Activated T-cell treated with anti-CD3 and anti-CD28 coated beads for 24 hours (primary cell): ENCODE measurements at places on chromosomes 5 and 9.

DNA sequence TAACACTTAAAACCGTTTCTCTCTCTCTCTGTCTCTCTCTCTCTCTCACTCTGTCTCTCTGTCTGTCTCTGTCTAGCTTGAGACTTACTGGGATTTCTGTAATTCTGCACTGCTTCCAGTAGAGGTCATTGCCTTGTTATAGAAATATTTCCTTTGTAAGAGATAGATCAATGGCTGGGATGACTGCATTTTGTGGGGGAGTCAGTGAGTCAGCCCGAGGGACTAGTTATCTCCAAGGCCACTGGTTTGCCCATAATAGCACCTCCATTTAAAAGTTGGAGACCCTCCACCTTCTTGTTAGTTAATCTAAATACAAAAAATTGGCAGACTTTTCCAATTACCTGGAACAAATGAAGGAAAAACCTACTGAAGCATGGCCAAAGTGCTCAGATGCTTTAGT, 547.2 kb downstream of the LRRC70 start:
- no peak for DNase-seq

GRCh38 chr9:26995810-26996209, 9.7 kb downstream of the LRRC19 start:
- no peak for DNase-seq

DNA sequence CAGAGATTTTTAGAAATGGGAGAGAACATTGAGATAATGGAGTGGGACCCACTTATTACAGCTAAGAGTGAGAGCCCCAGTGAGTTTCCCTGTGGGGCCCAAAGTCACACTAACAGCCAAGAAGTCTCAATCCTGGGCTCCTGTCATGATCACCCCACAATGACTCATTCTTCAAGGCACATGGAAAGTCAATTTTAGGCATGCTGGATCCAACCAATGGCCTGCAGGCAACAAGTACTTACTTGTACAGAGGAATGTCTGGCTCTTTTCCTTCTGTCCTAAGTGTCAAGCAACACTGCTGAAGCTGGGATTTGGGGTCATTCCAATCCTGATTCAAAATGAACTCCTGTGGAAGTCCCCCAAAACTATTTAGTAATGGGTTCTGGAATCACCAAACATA, 123.1 kb downstream of the DROSHA start:
- DNase-seq = no peak

DNA sequence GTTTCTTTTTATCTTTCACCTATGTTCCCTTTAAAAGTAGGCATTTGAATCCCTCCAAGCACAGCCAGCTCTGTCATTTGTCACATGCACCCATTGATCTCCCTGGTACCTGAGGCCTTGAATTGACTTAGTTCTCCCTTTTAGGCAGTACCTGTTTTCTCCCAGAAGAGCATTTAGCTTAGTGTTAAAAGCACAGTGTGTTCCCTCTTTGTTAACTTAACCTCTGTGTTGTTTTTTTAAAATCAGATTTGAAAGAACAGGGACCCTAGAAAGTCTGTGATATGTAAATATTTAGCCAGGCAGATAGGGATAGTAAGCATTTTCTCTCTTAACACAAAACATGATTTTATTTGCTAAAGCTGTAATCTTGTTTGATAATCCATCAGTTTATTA, 113.8 kb upstream of the SPATA31D4 start:
- DNase-seq = no peak

GRCh38 chr5:136724161-136724560, 358.8 kb upstream of the TRPC7 start:
- no peak for DNase-seq

- no peak for DNase-seq
These were observed 693.5 kb downstream of the PTPRD start for GRCh38 chr9:9919174-9919775.

DNA sequence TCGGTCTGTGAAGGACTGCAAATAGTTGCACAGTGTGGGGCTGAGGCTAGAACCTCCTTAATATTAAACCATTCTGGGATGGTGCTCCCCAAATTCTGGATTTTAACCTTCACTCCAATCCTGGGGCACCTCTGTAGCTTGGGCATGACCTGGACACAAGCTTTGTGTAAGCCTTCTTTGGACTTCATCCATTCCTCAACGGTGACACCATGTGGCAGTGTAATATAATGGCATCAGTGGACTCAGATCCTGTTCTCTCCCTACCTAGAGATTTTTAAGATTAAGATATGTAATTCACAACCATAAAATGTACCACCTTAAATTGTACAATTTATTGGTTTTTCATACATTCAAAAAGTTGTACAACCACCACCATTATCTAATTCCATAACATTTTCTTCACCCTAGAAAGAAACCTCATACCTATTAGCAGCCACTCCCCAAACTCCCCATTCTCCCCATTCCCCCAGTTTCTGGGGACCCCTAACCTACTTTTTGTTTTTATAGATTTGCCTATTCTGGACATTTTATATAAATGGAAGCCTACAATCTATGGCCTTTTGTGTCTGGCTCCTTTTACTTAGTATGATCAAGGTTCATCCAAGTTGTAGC, 4.8 kb upstream of the PLGRKT start:
- no peak for DNase-seq

- no peak for DNase-seq
These were observed 11.4 kb downstream of the BASP1 start for GRCh38 chr5:17228821-17229291.

- DNase-seq = no peak
These were observed 170.0 kb downstream of the TMEM38B start for GRCh38 chr9:105864248-105864898.

DNA sequence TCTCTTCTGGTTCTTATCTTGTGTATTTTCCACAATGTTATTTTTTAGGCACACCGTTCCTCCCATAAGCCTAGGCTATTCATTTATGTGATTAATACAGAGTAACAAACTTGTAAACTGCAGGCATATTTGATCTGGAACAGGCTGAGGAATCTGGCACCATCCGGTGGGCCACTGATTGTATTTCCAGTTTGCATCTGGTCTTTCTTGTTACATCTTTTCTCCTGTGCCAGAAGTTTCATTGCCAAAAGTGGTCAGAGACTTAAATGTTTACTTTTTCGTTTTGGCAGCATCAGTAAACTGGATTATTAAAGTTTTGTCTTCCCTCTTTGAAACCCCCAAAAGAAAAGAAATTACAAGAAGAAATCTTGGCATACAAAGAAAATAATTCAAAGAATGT, 17.9 kb upstream of the ZCCHC7 start:
- no peak for DNase-seq

DNA sequence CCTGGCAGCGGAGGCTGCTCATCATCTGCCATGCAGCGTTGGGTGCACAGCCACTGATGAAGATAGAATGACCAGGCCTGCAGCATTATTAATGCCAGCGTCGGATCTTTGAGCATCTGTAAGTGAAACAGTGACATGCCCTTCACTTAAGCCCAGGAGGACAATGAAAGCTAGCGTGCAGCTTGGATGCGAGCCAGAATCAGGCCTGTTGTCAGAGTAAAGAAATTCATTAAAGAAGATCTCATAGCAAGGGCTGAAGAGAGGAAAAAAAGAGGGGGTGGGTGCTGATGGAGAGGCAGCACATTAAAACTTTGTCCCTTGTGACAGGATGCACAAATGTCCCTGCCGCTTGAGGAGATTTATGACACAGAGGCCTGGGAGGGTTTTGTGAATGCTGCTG, 186.1 kb upstream of the MAST4 start:
- DNase-seq = no peak

- no peak for DNase-seq
These were observed 19.3 kb upstream of the TOR2A start for GRCh38 chr9:127754099-127755060.

DNA sequence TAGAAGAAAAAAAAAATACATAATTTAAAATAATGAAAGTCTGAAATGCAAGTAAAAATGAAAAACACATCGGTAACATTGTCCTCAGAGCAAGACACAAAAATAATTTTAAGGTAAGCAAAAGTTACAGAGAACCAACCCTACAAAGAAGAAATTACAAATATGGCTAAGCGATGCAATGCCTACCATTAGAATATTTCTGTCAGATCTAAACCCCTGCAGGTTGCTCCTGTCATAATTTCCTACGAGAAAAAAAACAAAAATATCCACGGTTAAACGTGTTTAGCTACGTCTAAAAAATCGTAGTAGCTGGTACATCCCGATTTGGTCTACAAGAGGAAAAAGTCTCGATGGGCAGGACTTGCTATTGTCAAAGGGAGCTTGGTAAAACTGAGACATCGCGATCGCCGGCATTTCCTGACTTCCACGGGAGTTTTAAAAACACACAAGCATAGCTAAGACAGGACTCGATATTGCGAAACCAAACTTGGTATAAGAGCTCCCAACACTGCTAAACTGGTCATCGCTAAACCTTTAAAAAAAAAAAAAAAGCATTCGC, 1.1 kb upstream of the ANXA2R start:
- no peak for DNase-seq

GRCh38 chr5:8239198-8239597, 370.2 kb downstream of the MTRR start:
- no peak for DNase-seq

DNA sequence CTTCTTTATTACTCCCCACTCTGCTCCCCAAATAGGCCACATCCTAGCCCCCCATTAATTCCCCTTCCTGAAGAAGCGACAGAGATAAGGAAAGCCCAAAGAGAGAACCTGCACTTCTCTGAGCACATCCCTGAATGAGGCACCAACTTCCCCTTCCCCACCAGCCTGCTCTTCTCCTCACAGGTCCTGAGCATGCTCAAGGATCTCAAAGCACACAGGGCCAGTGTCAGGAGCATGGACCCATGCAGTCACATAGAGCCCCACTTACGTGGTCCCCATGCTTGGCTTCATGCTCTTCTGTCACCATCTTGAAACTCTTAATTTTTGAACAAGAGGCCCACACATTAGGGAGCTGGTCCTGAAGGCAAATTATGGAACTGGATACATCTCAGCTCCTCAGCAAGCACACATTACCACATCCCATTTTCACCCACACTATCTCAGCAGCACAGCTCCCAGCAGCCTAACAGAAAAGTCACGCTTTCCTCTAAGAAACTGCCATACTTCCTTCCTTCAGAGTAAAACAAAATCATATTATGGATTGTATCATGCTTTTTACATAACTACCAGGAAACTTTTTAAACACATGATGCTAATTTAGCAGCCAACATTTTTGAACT, 99.8 kb downstream of the NFIB start:
- no peak for DNase-seq

DNA sequence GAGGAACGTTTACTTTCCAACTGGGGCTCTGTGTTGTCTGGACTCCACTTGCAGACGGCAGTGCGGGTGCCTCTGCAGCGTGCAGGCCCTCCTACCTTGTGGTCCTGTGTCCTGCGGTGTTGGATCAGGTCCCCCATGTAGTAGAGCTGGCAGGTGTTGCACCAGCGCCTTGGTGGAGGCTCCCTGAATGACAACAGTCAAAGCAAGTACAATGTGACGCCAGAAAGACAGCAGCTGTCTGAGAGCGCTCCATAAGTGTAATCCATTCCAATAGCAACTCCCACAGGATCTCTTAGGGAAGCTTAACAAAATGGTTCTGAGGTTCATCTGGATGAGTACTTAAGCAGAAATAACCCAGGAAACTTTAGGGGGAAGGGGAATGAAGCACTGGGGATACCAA, 9.9 kb downstream of the BBLN start:
- DNase-seq = no peak

GRCh38 chr5:137622850-137623249, 113.0 kb downstream of the KLHL3 start:
- no peak for DNase-seq

GRCh38 chr5:124372457-124372856, 374.0 kb downstream of the ZNF608 start:
- DNase-seq = no peak

DNA sequence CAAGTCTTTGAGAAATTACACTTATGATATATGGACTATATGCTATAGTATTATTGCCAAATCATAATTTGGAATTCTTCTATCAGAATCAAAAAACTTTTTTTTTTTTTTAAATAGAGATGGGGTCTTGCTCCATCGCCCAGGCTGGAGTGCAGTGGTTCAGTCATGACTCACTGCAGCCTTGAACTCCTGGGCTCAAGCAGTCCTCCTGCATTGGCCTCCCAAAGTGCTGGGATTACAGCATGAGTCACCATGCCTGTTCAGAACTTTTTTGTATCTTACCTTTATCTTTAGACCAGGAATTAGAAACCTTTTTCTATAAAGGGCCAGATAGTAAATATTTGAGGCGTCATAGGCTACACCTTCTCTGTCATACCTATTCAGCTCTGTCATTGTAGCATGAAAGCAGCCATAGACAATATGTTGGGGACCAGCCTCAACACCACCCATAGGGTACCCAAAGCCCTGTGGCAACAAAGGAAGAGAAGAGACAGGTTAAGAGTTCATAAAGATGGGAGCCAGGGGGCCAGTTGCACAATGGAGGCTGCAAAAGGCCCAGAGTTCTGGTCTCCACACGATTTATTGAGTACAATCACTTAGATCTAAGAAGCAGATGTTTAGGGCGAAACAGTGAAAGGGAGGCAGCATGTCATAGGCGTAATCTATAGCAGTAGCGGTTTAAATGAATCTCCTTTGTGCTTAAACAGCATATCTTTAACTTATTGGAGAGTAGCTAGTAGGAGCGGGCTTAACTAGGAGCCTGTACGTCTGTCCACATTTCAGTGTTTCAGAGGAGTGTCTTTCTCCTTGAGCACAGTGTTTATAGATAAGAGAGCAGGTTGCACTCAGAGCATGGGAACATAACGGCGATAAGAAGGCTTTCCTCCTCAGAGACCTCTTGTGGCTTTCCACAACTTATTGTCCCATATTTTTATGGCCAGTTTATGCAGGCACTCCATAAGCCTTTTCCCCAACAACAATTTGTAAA, 12.5 kb downstream of the ECM2 start:
- no peak for DNase-seq

GRCh38 chr5:5793242-5794117, 371.0 kb downstream of the ICE1 start:
- DNase-seq = no peak

DNA sequence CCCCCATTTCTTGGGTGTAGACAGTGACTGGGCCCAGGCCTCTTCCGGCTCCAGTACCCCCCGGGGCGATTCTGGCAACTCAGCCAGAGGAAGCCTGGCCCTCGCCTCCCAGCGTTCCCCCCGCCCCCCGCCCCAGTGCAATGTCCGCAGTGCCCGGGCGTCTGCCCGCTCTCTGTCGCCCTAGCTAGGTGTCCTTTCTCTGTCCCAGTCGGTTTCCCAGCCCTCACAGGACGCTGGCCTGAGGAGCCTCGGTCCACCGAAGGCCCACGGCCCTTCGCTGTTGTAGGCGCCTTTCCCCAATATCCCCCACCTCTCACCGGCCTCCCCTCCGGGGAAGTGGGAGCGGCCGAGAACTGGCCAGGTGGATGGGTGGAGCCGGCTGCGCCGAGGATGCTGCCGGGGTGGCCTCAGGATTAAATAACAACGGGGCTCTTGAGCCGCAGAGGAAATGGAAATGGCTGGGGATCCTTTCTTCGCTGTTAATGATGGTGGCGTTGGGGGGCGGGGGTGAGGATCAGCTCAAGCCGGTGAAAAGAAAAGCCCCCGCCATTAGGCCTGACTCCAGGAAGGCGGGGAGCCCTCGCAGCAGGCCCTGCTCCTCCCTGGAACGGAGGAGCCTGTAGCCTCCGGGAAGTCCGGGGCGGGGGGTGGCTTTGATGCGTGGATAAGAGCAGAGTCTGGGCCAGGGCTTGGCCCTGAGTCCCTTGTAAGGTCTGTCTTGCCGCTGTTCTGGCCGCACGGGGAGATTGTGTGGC, 1.1 kb upstream of the SPRY4 start:
- no peak for DNase-seq

GRCh38 chr5:136621743-136622142, 256.4 kb upstream of the TRPC7 start:
- no peak for DNase-seq
